Left ventricle myocardium superior (tissue), 1 donor: ENCODE measurements at places on chromosomes 5 and 9. TPM values are rescaled to one million over a fixed set of nuclear protein-coding genes. Genes with fewer than 3 reads are reported as not detected.
A peak's percentile ranks its signal among the peaks of the same experiment; 100 is the strongest.

MAMDC2 gene
- 8.9 TPM for total RNA-seq

- DNase-seq = no peak
Measured at GRCh38 chr5:4189317-4189716, 593.7 kb downstream of the IRX1 start.

DNA sequence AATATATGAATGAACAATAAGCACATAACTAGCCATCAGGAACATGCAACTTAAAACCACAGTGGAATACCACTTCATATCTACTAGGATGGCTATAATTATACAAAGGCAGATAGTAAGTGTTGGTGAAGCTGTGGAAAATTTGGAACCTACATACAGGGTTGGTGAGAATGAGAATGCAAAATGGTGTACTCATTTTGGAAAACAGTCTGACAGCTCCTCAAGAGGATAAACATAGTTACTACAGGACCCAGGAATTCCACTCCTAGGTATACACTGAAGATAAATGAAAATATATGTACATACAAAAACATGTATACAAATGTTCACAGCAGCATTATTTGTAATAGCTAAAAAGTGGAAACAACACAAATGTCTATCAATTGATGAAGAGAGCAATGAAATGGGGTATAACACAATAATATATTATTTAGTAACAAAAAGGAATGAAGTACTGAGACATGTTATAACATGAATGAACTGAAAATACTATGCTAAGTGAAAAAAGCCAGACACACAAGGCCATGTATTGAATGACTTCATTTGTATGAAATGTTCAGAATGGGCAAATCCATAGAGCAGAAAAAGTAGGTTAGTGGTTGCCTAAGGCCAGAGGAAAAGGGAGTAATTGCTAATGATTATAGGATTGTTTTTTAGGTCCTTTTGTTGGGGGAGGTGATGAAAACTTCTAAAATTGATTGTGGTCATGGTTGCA, 31.2 kb upstream of the CDK5RAP2 start:
- no peak for DNase-seq

DNA sequence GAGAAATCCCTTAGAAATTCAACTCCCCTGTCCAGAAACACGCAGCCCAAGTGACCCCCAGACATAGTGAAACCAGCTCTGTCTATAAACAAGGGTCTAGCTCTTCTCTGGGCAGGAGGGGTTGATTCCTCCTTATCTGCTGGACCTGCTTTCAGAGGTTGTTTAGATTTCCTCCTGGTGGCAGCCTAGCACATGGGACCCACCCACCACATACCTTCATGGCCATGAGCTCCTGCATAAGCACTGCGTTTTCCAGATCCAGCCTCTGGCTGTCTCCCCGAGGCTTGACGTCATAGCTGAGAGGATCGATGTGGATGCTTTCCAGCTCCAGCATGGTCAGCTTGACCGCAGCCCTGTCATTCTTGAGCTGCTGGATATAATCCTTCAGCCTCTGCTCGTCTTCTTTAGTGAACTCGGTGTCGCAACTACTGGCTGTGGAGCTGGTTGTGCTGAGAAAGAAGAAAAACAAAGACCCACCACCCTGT, 77.0 kb downstream of the DCP2 start:
- DNase-seq = no peak

SLC28A3 gene
- 1.2 TPM for total RNA-seq

GRCh38 chr5:74974451-74975091, 77.8 kb downstream of the GCNT4 start:
- no peak for DNase-seq

GRCh38 chr9:746661-747434, 94.6 kb upstream of the DMRT1 start:
- no peak for DNase-seq

BTNL9 gene
- 37.8 TPM for total RNA-seq

RGMB gene
- total RNA-seq = 14.3 TPM

- peak; percentile 38 for DNase-seq
Measured at GRCh38 chr9:76198336-76198735, 195.9 kb downstream of the RFK start.

- no peak for DNase-seq
Measured at GRCh38 chr5:160496784-160497183, 75.1 kb downstream of the PTTG1 start.

LCN9 gene
- not detected for total RNA-seq

GRCh38 chr5:179860301-179860700, 1.7 kb upstream of the MRNIP start:
- peak; percentile 8 for DNase-seq
